ENCODE measurements at places on chromosomes 12 and 14.

- no peak for DNase-seq
These were observed 680.7 kb downstream of the GALC start for GRCh38 chr14:87312169-87312893.

DNA sequence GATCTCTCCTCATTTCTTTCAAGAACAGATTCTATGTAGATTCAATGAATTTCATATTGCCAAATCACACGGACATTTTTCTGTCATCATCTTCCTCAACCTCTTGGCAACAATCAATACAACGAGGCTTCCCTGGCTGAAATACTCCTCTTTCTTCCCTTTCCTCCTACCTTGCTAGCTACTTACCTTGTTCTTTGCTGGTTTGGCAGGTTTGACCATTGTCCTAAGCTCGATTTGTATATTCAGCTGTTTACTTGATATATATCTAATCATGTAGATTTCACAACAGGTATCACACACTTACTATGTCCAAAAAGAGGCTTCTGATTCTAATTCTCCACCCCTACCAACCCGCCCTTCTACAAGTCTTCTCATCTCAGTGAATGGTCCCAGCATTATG is 23.6 kb downstream of the NDUFA12 start:
- no peak for DNase-seq

DNA sequence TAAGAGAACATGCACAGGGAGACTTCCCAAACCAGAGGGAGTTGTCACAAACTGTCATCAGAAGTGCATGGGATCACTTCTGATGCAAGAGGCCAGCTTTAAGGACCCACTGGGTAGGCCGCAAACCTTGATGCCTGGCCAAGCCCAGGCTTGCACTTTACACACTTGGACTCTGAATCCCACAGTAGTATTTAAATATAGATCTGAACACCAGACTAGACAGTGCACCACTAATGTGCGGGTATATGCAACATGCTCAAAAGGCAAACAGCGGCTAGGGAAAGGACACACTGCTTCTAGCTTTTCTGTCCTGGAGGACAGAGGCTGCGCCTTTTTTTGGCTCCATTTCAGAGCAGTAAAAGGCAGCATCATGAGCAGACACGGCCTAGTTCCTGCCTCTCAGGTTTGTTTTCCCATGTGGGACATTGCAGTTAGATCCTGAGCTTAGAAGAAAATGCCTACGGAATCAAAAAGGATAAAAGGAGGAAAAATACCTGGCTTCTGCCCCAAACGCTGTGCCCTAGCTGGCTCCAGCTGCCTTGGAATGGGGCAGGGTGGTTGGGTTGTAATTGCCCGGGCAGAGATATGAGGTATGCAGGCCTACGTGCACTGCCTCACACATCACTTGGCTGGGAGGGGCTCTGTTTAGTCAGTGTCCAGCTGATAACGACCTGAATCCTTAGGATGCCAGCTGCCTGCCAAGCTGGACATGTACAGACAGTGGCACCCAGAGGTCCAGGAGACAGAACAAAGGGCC is 84.5 kb upstream of the EGLN3 start:
- DNase-seq, result no peak

GRCh38 chr14:57462551-57462950 is 31.1 kb downstream of the CCDC198 start:
- no peak for DNase-seq

DNA sequence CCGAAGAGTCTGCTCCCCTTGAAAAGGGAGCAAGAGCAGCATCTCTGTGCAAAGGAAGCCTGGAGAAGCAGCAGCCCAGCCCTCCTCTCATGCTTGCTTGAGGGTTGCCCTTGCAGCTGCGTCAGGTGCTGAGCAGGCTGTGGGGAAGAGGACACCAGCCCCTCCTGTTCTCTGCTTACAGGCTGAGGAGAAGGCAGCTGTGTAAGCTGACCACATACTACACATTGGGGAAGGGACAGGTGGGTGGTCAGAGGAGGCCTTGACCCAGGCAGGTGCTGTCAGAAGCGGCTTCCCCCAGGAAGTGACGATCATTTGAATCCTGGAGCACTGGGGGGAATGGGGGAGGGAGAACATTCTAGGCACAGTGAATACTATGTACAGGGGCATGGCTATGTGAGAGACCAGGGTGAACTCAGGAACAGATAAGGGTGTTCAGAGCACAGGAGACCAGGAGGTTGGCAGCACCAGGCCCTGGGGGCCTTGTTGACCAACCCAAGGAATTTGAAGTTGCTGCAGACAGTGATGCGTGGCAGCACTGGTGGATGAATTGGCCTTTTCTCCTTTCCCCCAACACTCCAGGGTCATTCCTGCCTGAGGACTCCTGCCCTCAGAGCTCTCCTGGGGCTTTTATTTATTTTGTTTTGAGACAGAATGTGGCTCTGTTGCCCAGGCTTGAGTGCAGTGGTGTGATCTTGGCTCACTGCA is 2.7 kb upstream of the KLC1 start:
- DNase-seq, result no peak

GRCh38 chr14:73725116-73726024 is 11.2 kb upstream of the PNMA1 start:
- no peak for DNase-seq

GRCh38 chr12:122886851-122887818 is 8.8 kb downstream of the VPS37B start:
- DNase-seq, result no peak

DNA sequence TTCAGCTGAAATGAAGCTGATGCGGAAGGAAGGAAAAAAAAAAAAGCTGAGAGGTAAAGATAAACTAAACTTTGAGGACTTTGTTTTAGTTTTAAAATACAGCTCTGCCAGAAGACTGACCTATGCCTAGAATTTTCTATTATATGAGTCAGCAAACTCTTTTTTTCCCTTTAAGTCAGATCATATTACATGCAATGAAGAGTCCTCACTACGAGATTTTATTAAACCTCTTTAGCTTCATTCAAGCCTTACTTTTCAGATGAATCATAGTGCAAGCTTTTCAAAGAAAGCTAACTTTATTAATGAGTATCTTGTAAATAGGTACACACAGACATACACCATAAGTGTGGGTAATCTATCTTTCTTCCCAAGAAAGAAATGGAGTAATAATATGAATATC is 57.8 kb upstream of the FSCB start:
- DNase-seq, result no peak

DNA sequence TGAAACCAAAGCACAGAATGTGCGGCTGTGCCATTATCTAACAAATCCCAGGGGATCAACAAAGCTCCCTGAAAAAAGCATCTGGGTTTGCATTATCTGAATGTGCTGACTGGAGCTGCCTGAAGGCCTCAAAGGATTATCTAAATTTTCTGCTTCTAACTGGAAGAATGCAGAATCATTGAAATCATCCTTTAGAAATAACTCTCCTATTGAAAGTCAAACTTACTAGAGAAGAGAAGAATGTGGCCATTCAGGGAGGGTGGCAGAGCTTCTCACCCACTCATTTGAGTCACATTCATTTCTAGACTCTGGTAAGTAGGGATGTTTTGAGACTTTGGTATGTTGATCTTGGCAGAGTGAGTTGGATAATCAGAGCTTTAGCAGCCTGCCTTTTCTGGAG is 220.6 kb upstream of the RGS6 start:
- DNase-seq, result no peak

DNA sequence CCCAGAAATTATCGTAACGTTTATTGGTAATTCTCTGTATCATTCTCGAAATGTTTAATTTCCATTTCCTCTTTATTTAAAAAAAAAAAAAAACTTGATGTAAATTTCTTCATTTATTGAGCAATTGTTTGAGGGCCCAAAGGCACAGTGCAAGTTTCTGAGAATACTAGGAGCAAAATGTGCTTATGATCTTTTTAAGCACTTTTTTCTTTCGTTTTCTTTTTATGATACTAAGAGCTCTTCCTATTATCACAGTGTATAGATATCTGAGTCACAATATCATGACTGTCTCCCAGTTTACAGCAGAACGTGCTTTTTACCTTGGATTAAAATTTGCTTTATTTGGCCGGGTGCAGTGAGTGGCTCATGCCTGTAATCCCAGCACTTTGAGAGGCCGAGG is 5.6 kb downstream of the ATP2A2 start:
- no peak for DNase-seq

DNA sequence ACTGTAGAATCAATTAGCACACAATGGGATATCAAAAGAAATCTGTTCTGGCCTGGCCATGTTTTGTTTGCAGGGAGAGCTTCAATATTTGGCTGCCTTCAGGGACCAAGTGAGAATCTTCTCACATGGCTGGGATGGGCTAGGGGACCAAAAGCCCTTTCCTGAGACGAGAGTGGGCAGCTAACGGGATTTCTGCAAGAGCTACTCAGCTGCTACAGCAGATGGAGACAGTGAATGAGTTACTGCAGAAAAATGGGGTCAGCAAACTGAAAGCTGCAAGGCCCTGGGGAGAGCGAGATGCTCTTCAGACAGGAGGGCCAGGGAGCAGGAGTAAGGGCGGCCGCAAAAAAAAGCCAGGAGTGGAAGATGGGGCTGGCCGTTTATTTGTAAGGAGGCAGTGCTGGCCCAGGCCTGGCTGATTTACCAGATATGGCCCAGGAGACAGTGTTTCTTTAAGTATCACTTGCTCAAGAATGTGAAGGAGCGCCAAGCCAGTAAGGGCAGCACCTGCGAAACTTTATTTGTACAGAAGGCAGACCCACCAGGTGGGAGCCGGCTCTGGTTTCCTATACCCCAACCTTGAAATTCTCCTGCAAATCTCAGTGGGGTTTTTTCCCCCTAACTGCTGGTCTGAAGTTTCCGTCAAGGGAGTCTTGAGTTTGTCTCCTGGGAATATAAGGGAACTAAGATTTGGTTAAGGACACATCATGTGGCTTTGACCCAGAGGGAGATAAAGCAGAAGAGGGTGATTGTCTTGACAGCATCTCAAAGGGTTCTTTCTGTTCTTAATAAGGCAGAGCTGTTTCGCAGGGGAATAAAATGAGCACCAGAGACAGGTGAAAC is 57.8 kb downstream of the SSH1 start:
- DNase-seq, result no peak

DNA sequence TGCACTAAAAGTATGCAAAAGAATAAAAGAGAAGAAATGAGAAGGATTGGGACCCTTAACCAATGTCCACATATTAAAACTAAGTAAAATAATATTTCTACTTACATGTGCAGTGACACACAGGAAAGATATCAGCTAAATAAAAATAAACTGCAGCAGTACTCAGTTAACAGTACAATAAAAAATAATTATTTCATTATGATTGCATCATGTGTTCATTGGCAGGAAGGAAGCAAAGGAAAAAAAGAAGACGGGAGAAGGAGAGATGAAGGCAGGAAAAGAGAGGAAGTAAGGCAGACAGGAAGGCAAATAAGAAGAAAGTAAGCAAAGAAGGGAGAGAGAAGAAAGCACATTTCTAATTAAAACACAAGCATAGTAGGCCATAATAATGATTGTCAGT is 33.0 kb downstream of the RASSF9 start:
- DNase-seq, result no peak

DNA sequence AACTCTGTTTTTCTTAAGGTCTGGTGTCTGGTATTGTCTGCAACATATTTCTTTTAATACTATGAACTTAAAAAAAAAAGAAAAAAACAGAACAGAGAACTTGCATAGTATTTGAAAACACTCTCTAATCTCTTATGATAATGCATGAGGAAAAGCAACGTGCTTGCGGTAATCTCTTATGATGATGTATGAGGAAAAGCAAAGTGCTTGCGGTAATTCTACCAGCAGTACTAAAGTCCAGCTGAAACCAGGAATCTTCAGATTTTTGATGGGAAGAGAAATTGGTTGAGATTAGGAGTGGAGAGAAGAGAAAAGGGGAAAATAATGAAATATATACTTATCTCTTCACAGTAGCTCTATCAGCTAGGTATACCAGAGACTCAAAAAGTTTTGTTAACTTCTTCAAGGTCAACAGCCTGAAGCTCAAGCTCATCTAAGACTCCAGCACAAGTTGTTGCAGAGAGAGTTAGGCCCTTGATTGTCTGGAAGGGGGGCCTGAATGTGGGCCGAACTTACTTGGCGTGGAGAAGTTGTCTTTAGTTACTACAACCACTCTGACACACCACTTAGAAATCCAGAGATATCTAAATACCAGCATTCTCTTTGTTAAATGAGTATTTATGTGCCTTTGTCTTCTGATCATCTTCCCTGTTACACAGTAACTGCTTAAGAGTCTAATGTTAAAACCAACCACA is 240.4 kb downstream of the PRKD1 start:
- DNase-seq, result no peak

DNA sequence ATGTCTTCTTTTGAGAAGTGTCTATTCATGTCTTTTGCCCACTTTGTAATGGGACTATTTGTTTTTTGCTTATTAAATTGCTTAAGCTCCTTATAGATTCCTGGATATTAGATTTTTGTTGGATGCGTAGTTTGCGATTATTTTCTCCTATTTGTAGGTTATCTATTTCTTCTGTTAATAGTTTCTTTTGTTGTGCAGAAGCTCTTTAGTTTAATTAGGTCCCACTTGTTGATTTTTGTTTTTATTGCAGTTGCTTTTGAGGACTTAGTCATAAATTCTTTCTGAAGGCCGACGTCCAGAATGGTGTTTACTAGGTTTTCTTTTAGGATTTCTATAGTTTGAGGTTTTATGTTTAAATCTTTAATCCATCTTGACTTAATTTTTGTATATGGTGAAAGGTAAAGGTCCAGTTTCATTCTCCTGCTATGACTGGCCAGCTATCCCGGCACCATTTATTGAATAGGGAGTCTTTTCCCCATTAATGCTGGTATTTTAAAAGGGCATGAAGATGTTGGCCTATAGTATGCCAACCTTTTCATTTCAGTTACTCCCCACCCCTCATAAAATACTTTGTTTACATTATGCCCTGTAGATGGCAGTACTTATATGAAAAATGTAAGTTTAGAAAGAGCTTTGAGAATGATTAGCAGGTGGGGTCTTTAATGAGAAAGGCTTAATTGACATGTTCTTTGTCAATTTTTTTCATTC is 62.9 kb upstream of the PSMA6 start:
- no peak for DNase-seq

DNA sequence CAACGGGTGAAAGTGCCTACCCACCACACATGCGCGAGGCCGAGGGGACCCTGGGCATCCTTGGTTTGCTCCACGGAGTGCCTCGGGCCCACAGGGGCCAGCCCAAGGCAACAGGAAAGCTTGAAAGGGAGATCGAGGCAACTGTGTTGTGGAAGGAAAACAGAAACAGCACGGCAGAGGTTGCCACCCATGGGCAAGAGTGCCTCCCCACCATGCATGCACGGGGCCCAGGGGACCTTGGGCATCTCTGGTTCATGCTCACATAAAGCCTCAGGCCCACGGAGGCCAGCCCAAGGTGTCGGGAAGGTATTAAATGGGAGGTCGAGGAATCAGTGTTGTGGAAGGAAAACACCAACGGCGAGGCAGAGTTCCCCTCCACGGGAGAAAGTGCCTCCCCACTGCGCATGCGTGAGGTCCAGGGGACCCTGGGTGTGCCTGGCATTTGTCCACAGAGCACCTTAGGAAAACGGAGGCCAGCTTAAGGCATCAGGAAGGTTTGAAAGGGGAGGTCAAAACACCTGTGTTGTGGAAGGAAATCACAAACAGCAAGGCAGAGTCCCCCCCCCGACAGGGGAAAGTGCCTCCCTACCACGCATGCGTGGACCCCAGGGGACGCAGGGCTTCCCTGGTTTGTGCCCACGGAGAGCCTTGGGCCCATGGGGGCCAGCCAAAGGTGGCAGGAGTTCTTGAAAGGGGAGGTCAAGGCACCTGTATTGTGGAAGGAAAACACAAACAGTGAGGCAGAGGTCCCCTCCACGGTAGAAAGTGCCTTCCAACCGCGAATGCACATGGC is 367.3 kb downstream of the ALG10 start:
- no peak for DNase-seq
